ENCODE measurements at places on chromosomes 12 and 14.
A peak's percentile ranks its signal among the peaks of the same experiment; 100 is the strongest.

DNA sequence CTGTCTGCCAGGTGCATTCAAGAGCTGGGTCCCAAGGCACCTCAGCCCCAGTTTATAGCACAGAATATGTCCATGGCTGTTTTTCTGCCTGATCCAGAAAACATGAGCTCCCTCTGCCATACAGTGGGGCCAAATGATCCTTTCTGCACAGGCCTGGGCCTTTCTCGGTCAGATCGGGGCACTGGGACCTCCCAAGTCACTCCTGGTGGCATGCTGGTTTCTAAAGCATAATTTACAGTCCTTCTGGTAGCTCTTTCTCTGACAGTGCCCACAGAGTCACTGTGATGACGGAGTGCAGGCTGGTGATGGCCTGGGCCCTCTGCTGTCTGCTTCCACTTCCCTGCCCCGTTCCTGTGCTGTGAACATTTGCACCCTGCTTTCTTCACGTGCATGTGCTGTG lies 99.2 kb downstream of the ADGRD1 start:
- DNase-seq = no peak

DNA sequence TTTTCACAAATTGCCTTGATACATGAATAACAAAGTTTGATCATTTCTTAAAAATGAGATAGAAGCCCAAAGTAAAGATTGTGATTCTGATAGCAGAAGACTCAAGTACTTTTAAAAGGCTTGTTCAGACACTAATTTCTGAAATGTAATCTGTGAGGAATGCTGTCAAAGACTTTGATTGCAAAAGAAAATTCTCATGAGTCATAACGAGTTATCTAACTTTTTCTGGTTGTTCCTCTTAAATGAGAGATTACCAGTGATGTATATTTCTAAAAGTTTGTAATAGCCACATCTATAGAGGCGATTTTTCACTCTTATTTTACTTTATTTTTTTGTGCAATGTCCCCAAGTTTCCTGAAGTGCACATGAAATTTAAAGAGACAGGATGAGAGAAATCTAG lies 7.0 kb downstream of the PYGL start:
- no peak for DNase-seq

DNA sequence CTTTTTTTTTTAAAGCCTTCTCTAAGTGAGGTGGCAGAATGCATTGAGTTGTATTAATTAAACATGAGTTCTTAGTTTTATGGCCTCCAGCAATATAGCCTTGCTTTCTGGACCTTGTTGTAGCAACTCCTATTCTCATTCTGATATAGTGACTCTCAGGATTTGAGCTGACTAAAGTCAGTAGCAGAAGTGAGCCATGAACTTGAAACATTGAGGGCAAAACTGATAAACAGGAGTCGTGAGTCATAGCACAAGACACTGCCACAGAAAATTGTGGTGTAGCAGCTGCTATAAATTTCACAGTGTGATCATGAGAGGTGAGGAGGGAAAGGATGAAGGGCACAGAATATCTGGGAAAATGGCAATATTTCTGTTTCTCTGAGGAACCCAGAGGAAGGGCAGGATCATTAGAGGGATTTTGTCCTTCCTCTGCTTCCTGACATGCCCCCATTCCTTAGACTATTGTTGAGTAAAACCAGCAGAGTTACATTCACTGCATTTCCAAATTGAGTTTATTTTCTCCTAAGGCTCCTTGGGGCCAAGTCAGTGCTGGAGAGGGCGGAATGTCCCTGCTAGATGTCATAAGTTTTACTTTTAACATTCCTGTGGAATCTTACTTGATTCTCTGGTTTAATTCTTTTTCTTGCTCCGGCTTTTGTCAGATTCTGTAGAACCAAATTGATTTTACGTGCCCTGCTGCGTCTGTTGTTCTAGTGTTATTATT lies 7.5 kb downstream of the KLRG1 start:
- DNase-seq = no peak

DNA sequence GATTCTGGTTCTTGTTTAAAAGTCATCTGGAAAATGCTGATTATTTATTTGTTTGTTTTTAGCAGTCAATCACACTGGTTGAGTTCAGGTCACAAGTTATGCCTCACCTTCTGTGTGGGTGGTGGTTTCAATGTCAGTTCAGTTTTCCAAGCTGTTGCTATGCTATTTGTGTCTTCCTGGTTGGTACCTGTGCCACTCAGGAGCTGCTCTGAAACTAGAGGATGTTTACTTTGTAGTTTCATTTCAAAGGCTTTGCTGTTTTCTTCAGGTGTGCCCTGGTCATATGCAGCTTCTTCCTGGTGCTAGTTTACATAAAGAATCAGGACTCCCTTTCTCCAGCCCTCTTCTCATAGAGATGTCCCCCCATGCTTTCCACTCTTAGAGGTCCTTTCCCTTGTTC lies 75.7 kb upstream of the PPP4R3A start:
- no peak for DNase-seq

DNA sequence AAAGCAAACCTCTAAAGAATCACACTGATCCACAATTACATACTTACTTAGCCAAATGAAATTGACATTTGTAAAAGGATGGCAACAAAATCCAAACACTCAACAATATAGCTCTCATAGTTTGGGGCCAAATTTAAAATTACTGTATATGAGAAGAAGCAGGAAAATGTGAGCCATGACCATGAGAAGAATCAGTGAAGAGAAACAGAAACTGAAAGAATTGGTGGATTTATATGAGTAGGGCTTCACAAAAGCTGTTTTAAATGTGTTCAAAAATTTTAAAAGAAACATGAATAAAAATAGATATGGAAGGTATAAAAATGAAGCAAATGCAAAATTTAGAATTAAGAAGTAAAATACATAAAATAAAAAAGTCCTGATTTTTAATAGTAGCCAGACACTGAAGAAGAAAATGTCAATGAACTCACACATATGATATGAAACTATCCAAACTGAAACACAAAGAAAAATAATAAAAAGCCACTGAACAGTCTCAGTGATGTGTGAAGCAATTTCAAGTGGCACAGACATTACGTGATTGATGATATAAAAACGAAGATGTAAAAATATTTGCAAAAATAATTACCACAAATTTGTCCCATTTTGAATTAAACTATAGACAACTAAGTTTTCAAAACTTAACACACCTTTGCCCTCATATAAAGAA lies 87.9 kb upstream of the MDGA2 start:
- no peak for DNase-seq

GRCh38 chr14:77791225-77791600 lies 8.7 kb upstream of the ADCK1 start:
- no peak for DNase-seq

- no peak for DNase-seq
Observed at GRCh38 chr12:123546281-123546680, 12.8 kb upstream of the RILPL1 start.

DNA sequence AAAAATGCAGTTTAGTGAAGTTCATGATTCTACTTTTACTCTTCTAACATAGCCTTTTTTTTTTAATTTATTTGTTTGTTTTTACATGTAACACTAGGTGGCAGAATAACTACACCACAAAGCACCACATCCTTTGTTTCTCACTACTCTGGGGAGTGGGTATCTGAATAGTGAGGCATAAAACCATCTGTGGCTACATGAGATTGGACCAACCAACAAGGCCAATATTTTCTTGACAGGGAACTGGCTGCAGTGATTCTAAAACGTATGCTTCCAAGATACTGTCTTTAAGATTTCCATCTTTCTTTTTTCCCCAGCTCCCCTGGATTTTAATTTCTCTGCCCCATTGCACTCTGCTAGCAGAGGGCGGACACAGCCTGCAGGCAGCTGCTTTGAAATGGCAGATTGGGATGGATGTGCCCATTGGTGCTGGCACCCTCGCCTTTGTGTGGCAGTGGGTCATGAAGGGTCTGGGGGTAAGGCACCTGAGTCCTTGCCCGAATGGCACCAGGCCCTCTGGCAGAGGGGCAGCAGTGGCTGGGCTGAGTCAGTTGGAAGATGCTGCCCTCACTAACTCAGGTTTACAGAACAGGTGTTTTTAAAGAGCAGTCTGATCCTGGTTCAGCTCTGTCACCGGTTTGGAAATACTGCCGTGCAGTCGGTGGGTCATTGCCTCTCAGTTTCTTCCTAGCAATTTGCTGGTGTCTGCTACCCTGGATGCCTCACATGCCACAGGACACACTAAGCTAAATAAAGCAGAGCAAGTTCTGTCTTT lies 429.1 kb downstream of the RAD51B start:
- DNase-seq = peak; percentile 23

GRCh38 chr12:77153706-77154105 lies 88.3 kb upstream of the E2F7 start:
- no peak for DNase-seq

GRCh38 chr12:25794571-25794970 lies 163.9 kb upstream of the RASSF8 start:
- no peak for DNase-seq

DNA sequence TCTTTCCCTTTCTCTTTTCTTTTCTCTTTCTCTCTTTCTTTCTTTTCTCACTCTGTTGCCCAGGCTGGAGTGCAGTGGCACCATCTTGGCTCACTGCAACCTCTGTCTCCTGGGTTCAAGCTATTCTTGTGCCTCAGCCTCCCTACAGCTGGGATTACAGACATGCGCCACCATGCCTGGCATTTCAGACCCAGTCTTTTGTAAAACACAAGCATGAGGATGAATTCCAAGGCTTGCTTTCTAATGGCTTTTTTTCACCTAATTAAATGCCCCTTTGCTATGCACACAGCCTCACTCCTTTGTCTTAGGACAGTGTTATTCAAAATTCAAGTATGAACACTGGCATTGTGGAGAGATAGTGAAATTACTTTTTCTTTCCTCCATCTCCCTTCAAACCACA lies 6.0 kb upstream of the SLC38A2 start:
- DNase-seq = no peak

DNA sequence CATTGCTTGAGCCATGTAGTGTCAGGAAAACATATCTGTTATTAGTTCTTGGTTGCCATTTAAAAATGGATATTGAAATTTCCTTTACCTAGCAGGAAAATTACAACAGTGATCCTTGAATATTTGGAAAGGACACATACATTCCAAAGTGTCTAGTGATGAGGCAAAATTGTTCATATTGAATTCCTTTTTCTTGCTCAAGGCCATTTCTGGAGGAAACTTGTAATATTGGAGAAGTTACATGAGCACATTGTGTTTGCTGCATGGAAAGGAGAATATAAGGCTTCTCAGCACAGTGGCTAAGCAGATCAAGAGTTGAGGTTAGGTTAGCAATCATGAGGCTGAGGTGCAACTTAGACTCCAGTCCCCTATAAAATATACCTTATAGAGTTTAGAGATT lies 121.9 kb downstream of the PDE3A start:
- no peak for DNase-seq

- DNase-seq = no peak
Observed at GRCh38 chr14:61064856-61065255, 83.8 kb downstream of the SLC38A6 start.

DNA sequence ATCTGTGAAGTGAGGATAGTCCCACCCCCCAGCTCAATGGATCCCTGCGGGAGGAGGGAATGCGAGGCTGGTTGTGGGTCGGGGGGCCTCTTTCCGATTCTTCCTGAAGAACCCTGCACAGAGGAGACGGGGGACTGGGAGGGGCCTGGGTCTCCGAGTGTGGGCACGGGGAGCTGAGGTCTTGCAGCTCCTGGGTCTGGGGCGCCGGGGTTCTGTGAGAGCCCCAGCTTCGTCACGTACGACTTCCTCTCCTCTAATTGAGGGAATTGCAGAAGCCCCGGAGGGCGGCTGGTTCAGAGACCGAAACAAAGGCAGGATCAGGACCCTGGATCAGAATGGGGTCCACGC lies 66.6 kb downstream of the DIO3 start:
- no peak for DNase-seq

DNA sequence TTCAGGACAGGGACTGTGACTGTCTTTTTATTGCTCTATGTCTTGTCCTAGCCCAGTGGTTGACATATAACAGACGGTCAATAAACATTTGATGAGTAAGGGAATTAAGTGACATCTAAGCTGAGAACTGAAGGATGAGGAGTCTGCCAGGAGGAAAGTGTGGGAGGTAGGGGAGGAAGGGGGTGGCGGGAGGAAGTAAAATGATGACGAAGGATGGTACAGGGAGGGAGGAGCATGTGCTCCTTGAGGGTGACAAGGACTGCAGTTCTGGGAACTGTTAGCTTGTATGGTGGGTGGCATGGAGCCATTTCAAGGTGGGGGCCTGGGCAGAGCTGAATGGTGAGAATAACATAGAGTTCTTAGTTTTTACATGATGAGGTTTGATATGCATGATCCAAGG lies 64.4 kb downstream of the RGS6 start:
- no peak for DNase-seq

GRCh38 chr12:6532051-6532926 lies 2.0 kb upstream of the GAPDH start:
- DNase-seq = no peak

DNA sequence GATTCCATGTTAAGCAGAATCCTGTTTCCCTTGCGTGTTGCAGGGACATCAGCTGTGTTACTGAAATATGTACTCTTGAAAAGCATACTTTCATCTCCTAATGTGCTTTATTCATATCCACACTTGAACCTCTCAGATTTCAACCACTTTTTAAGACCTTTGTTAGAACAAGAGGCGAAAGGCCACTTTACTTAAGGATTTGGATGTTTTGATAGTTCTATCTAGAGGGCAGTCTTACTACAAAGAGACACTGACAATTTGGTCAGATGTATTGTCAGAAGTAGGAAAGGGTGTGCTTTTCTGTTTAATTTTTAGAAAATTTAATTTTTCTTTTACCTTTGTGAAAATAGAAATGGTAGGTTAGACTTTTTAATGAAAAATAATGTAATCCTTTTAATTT lies 267.9 kb downstream of the TMTC2 start:
- DNase-seq = no peak

GRCh38 chr14:86892152-86892956 lies 1100.6 kb downstream of the GALC start:
- no peak for DNase-seq

DNA sequence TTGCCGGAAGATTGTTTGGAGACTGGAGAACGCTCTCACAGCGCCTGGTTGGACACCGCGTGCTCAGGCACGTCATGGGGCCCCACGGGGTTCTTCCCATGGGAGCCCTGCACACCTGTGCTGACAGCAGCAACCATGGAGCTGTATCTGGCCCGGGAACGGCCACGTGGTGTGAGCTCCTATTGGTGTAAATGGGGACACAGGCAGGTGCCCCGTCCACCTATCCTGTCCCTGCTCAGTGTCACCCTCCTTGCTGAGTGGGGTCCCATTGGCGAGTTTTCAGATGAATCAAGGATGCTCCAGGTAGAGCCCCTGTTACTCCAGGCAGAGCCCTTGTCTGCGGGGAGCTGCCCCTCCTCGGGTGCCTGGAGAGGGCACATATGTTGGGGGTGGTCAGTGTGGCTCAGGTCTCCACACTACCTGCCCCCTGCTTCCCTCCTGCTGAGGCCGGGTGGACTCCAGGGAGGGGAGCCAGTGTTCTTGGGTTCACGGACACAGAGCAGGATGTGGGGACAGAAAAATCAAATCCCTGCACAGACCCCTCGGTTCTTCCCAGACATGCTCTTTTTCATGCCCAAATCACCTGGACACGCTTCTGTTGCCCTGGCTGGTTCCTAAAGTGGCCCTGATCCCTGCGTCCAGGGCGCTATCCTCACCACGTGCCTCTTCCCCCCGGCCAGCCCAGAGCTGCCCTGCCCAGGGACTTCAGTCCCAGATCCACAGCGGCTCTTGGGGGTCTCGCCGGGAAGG lies 250.1 kb downstream of the ADGRD1 start:
- DNase-seq = no peak
